Globus pallidus (tissue), 1 donor: ENCODE measurements at places on chromosomes 11 and 22.
A peak's percentile ranks its signal among the peaks of the same experiment; 100 is the strongest.

GRCh38 chr11:36719358-36720107 lies 121.5 kb upstream of the RAG2 start:
- no peak for DNase-seq

GRCh38 chr11:111454561-111455192 lies 57.5 kb downstream of the BTG4 start:
- peak; percentile 75 for DNase-seq

DNA sequence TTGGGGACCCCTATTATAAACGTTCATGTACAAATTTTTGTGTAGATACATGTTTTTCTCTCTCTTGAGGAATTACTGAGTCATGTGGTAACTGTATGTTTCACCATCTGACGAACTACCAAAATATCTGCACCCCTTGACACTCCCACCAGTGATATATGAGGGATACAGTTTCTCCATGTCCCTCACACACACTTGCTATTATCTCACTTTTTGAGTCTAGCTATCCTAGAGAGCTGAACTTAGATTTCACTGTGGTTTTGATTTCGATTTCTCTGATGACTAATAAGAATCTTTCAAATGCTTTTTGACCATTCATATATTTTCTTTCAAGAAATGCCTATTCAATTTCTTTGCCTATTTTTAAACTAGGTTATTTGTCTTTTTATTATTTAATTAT lies 200.2 kb downstream of the PGR start:
- DNase-seq = no peak

DNA sequence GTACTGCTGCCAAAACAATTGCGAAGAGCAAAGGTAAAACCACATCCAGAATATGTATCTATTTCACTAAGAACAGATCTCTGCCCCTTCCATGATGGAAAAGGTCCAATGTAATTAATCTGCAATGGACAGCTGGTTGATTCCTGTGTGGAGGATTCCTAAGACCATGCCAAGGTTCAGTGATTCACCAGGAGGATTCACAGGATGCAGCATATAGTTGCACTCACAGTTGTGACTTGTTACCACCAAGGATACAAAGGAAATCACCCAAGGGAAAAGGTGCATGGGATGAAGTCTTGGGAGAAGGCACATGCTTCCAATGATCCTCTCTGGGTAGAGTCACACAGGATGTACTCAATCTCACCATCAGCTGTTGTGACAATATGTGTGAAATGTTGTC lies 35.1 kb upstream of the CUL5 start:
- no peak for DNase-seq

GRCh38 chr11:554428-555226 lies 5.9 kb downstream of the LMNTD2 start:
- DNase-seq = no peak

DNA sequence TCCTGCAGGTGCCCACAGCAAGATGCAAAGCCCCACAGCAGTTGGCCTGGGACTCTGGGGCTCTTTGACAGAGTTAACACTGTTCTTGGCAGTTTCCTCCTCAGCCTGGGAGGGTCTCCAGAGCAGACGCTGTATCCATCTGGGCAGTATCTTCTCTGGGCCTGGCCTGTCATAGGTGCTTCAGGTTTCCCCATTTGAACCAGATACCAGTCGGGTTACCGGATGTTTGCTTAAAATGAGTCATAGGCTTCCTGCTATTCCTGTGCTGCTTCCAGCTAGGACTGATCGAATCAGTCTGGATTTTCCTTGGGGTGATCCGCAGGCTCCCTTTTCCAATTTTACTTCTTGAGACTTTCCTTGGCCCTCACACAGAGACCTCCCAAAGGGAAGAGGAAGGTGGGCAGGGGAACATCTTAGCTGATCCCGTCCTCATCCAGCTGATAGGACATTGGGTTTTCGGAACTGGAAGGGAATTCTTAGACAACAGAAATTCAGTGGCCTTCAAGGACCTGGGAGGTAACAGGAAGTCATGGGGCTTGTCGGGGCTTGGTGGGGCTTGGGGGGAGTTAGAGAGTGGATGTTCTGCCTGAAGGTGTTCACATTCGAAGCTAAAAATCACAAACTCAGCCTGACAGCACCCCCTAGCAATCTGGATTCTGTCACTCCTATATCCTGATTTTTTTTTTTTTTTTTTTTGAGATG lies 2.4 kb upstream of the RANGAP1 start:
- no peak for DNase-seq

- DNase-seq = no peak
Observed at GRCh38 chr11:75717608-75718418, at the start of gene MOGAT2. MOGAT2 (plus strand) TSS chr11:75717838; CDS start chr11:75717889, 51 bp downstream.
